ENCODE measurements at places on chromosomes 3 and 15.
A peak's percentile ranks its signal among the peaks of the same experiment; 100 is the strongest.

DNA sequence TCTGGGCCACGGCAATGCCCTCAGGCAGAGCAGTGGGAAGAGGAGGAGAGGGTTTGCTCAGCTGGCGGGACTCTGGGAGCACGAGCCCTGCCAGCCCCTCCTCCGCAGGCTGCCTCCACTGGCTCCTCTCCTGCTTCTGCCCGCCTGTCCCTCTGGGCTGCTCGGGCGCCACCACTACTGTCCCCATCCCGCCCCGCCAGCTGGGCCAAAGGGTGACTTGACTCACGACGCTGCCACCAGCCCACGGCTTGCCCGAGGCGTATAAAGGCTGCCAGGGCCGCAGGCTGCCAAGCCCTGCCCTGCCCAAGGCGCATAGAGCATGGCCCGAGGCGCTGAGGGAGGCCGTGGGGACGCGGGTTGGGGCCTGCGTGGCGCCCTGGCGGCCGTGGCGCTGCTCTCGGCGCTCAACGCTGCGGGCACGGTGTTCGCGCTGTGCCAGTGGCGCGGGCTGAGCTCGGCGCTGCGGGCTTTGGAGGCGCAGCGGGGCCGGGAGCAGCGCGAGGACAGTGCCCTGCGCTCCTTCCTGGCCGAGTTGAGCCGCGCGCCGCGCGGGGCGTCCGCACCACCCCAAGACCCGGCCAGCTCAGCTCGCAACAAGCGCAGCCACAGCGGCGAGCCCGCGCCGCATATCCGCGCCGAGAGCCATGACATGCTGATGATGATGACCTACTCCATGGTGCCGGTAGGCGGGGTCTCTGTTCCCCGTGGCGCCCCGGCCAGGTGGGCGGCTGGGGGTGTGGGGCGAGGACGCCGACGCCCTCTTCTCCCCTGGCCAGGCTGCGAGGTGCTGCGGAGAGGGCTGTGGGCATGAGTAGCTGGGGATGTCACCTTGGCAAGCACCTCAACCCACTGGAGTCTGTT is at the start of gene GLDN:
Gene GLDN, plus strand, starts transcription at position 290 of the 861 bp plus-strand sequence. Its CDS starts 30 bp downstream, at position 320.
- DNase-seq: no peak

GRCh38 chr3:49805897-49806701 is 3.0 kb downstream of the INKA1 start:
- peak; percentile 44 for DNase-seq

GRCh38 chr3:193509103-193509965 is 45.4 kb downstream of the ATP13A4 start:
- no peak for DNase-seq

DNA sequence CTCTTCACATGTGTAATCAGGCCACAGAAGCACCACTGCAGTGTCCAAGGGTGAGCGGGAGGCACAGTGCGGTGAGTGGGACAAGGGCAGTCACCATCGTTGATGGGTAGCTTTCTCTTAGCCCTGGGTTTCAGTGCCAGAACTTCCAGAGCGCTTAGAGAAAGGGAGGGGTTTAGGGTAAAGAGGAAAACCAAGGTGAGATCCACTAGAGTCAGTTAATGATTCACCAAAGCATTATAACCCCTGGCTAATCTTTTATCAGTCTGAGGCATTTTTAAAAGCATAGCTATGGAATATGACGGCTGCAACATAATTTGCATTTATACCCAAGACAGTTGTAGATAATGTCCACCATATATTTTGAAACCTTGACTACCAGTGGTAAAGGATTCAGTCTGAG is 94.8 kb downstream of the SHQ1 start:
- DNase-seq: no peak

DNA sequence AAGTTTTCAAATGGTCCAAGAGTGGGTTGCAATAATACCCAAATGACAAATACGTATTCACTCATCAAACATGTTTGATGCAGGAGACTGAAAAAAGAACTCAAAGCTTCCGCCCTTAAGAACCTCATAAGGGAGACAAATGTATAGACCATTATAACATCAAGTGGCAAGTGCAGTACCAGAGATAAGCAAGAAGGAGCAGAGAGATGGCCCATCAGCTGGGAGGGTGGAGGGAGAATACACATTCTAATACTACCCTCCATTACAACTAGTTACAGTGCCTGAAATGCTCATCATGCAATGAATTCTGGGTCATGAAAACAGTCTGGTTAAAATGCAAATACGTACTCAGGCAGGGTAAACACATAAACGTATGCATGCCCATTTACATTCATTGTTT is 304.0 kb downstream of the SHQ1 start:
- no peak for DNase-seq

- DNase-seq: no peak
These were observed 342.2 kb downstream of the GBE1 start for GRCh38 chr3:81419228-81419627.

GRCh38 chr3:120567370-120568201 is 28.6 kb upstream of the NDUFB4 start:
- DNase-seq: no peak

DNA sequence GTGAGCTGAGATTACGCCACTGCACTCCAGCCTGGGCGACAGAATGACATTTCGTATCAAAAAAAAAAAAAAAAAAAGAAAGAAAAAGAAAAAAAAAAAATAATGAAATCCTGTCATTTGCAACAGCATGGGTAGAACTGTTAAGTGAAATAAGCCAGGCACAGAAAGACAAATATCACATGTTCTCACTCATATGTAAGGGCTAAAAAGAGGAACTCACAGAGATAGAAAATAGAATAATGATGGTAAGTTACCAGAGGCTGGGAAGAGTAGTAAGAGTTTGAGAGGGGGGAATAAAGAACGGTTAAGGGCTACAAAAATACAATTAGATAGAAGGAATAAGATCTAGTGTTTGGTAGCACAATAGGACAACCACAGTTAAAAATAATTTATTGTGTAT is 19.7 kb downstream of the DENND6A start:
- DNase-seq: no peak

DNA sequence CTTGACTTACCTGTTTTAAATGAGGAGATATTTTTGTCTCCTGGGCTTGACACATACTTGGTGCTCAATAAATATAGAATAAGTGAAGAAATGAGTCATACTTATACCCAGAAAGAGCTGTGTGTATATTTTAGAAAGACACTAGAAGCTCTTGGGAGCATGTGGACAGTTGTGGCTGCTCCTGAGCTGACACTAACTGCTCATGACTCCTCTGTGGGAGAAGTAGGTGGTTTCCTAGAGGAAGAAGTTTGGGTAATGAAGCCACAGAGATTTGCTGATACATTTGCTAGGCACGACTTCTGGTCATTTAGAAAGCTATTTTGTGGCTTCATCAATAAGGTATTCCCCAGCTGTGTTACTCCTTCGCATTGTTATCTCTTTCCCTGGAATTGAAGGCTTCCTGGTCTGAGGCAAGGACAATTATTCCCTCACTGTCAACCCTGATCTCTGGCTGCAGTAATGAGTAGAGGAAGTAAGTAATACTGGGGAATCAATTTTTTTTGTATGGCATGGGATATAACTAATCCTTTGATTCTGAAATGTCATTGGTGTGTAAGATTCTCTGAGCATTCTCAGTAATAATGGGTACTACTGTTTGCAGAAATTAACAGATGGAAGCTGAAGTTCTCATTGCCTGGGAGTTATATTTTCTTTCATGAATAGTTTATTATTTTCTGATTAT is 79.6 kb upstream of the DCBLD2 start:
- no peak for DNase-seq

DNA sequence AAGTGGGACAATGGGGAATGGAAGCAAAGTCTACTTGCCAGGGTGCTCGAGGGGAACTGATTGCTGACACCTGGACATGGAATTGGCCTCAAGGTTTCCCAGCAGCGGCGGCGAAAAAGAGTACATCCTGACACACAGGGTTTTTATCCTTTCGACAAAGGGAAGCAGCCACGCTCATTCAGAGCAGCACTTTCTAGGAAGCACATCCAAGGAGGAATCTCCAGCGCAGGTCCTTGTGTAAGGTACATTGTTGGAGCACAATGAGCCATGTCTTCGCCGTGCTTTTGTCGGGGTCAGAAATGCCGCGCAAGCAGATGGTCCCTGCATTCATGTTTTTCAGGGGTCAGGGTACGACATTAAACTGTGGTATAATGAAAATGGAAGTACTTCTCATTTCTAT is 16.8 kb downstream of the CACNA1D start:
- no peak for DNase-seq

GRCh38 chr15:84398763-84399701 is 163.5 kb downstream of the GOLGA6L4 start:
- DNase-seq: no peak

- DNase-seq: no peak
These were observed 131.8 kb upstream of the UBE2E2 start for GRCh38 chr3:23071296-23071695.

GRCh38 chr15:48309740-48310139 is 21.5 kb upstream of the DUT start:
- DNase-seq: no peak

GRCh38 chr3:71128961-71129360 is 454.6 kb downstream of the FOXP1 start:
- no peak for DNase-seq

DNA sequence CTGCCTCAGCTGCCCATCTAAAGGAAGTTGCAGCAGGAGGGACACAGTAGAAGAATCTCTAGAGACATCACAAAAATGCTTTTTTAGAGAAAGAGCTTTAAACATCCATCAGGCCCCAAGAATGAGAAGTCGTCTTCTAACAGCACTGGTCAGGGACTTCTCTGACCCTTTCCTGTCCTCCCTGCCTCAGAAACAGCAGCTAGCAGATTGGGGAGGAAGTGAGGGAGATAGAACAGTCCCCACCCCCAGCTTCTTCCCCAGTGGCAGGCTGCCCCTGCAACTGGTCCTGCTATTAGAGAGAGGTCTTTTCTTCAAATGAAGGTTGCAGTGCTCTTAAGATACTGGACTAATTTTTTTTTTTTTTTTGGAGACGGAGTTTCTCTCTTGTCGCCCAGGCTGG is 55.1 kb downstream of the PDE8A start:
- no peak for DNase-seq

DNA sequence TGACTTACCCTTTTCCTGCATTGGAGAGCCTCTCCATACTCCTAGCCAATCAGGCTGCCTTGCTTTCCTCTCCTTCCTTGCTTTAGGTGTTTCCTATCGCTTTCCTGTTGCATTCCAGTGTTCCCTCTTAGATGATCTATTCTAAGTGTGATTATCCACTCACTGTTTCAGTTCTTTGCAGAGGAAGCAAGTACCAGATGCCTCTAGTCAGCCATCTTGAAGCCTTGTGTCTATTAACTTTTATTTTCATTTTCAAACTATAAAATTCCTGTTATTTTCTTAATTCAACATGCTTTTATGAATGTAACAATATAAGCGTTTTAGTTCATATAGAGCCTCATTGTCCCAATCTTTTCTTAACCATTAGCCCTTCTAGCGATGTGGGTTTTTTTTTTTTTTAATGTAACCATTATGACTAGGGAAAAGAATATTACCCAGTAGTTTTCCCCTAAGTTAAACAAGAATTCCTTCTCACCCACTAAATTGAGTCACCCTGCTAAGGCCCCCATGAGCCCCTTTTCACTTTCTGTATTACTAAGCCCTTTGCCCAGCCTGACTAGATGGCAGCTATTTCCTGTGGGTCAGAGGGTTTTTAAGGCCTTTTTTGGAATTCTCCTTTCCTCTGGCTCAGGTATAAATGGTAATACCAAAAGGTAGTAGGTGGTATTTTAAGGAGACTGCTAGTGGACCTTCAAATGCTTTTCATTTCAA is 229.4 kb upstream of the CTNNB1 start:
- DNase-seq: no peak

GRCh38 chr3:142215106-142215505 is 10.3 kb downstream of the GK5 start:
- no peak for DNase-seq

- no peak for DNase-seq
These were observed 509.5 kb downstream of the TBL1XR1 start for GRCh38 chr3:176687754-176688153.

GRCh38 chr3:42750834-42751233 is 22.2 kb downstream of the CCDC13 start:
- no peak for DNase-seq

DNA sequence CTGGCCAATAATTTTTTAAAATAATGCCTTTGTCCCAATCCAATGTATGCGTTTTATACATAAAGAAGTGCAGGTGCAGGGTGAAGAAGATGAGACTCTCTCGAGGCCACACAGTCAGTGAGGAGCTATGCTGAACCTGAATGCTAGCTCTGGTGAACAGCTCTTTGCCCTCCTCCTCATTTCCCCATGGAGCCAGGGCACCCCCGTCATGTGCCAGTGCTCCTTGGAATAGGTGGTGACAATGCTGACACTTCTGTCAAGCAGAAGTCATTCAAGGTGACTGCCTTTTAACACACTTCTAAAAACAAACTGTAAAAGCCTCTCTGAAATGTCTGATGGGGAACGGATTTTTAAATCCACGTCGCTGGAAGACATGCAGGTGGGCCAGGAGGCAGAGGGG is 162.4 kb upstream of the WNT5A start:
- DNase-seq: no peak

GRCh38 chr3:37794646-37795045 is 67.0 kb upstream of the CTDSPL start:
- no peak for DNase-seq

DNA sequence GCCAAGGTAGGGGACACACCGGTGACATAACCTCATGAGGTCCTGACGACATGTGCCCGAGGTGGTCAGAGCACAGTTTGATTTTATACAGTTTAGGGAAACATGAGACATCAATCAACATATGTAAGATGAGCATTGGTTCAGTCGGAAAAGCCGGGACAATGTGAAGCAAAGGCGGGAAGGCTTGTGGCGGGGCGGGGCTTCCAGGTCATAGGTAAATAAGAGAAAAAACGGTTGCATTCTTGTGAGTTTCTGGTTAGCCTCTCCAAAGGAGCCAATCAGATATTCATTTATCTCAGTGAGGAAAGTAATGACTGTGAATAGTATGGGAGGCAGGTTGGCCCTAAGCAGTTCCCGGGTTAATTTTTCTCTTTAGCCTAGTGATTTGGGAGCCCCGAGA is 271.7 kb upstream of the ATP10A start:
- DNase-seq: no peak

DNA sequence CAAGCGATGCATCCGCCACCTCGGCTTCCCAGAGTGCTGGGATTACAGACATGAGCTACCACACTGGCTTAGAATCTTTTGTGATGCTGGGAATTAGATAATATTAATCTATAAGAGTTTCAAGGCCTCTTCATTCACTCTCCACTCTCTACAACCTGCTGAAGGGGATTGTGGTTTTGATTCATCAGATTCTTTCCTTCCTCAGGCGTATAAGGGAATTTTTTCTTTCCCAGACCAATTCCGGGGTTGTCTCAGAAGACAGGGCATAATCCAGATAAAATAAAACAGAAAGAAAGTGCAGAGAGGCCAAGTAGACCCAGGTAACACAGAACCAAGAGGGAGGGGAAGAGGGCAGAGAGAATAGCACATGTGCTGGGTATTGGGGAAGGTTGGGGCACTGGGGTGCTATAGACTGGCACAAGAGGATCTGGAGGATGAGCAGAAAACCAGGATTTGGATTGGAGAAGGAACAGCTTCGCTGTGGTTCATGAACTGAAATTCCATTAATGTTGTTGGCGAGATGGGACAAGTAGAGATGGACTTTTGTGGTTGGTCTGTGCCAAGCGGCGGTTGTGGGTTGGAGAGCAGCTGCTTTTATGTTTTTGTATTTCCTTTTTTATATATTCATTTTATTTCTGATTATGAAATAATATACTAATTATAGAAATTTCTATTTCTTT is 12.8 kb downstream of the ARL6IP5 start:
- no peak for DNase-seq

GRCh38 chr3:185402561-185402960 is 39.6 kb downstream of the MAP3K13 start:
- no peak for DNase-seq
